Fibroblast of skin of left quadriceps (primary cell): ENCODE measurements at places on chromosomes 1 and 21.

GRCh38 chr1:45730780-45731319 lies 19.6 kb downstream of the IPP start:
- DNase-seq, result no peak

DNA sequence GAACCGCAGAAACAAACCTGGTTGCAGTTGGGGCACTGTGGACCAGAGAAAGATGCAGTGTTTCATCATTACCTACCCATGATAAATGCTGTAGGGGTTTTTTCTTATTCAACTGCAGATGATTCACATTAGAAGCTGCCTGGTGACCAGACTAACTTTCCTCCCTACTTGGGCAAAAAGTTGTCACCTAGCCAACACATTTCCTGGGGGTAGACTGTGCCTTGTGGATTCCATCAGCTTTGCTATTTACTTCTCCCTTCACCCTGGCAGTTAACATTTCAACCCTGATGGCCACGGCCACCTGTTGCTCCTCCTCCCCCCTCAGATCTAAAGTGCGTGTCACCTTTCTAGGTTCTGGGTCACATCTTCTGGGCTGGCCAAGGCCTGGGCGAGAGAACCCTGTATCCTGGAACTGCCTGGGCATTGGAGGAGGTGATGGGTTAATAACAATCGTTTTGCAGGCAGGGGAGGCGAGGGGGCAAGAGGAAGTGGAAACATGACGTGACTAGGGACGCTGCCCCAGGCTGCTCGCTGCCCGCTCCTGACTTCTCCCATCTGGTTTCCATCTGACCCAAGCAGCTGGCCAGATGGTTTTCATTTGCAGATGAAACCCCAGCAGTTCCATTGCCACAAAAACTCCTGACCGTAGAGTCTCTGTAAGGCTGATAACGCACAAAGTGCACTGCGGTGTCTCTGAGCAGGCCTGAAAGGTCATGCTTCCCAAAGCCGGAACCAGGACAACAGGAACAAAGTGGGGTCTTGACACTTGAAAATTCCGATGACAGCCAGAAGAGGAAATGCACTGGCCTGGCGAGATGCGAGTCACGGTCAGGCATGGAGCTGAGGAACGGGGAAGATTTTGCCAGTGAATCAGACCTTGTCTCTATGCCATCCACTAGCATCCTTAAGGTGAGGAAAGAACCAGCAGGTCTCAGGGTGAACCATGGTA lies 36.6 kb downstream of the CAPZB start:
- peak; percentile 73 for DNase-seq

- no peak for DNase-seq
Measured at GRCh38 chr1:155649676-155650075, 38.9 kb downstream of the YY1AP1 start.

GRCh38 chr1:91913018-91913417 lies 27.1 kb upstream of the TGFBR3 start:
- DNase-seq, result no peak

- DNase-seq, result no peak
Measured at GRCh38 chr1:195946500-195946899, 661.7 kb downstream of the KCNT2 start.

DNA sequence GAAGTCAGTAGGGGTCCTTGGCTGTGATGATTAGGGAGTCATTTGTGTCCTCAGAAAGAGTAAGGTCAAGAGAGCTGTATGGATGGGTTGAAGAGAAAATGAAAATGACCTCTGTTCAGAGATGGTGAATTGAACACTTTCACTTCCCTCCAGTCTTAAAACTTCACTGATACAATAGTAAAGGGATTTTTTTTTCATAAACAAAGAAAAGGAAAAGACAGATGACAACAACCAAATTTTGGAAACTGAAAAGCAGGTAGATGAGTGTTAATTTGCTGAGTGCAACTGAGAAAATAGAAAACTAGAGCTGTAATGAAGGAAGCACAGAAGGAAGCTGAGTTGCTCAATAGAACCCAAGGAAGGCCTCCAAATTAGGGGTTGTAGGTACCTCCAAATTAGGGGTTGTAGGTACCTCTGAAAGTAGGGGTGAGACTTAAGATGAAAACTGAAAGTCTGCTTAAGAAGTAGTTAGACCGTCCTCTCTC lies 14.8 kb upstream of the S1PR1 start:
- DNase-seq, result no peak

GRCh38 chr21:45001134-45002095 lies 61.6 kb downstream of the SLX9 start:
- DNase-seq, result no peak

- no peak for DNase-seq
Measured at GRCh38 chr1:93164816-93165215, 15.4 kb downstream of the TMED5 start.

DNA sequence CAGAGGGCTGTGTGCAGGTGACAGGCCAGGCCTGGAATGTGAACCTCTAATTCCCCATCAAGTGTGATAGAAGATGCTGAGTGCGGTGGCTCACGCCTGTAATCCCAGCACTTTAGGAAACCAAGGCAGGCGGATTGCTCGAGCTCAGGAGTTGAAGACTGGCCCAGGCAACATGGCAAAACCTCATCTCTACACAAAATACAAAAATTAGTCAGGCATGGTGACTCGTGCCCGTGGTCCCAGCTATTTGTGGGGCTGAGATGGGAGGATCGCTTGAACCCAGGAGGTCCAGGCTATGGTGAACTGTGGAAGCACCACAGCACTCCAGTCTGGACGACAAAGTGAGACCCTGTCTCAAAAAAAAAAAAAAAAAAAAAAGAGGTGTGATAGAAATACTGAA lies 40.1 kb upstream of the PUM1 start:
- no peak for DNase-seq

DNA sequence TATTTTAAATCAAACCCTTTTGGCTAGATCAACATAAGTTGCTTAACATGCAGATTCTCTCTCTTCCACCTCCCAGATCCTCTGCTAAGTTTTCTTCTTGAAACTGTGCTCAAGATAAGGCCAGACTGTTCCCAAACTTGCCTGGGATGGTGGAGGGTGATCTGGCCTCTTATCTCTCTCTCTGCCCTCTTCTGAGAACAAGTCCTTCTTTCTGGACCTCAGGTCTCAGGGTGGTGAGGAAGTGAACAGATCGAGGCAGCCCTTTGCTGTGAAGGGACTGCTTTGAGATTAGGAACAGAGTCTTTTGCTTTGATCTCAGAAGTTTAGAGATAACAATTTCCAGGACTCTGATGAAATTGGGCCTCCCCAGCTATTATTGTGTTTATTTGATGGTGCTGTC lies 70.7 kb downstream of the HUNK start:
- no peak for DNase-seq

DNA sequence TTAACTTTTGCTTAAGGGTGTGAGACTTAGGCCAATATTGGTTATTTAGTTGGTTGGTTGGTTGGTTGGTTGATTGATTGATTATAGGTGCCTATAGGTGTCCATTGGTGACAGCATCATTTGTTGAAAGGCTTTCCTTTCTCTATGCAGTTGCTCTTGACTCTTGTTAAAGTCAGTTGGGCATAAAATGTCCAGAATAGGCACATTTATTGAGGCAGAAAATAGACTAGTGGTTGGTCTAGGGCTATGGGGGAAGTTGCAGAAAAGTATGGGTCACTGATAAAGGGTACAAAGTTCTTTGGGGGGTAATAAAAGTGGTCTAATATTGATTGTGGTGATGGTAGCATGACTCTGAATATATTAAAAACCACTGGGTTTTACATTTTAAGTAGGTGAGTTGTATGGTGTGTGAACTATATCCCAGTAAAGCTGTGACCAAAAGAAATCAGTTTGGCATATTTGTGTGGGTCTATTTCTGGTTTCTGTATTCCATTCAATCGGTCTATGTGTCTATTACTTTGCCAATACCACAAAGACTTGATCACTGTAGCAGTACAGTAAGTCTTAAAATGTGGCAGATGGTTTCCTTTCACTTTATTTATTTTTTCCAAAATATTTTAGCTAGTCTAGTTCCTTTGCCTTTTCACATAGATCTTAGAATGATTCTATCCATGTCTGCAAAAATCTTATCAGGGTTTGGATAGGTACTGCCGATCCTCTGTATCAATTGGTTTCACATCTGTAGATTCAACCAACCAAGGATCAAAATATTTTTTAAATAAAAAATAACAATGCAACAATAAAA lies 63.0 kb downstream of the ATP1A1 start:
- no peak for DNase-seq

- DNase-seq, result peak; percentile 37
Measured at GRCh38 chr21:29237110-29238052, 61.3 kb upstream of the BACH1 start.

DNA sequence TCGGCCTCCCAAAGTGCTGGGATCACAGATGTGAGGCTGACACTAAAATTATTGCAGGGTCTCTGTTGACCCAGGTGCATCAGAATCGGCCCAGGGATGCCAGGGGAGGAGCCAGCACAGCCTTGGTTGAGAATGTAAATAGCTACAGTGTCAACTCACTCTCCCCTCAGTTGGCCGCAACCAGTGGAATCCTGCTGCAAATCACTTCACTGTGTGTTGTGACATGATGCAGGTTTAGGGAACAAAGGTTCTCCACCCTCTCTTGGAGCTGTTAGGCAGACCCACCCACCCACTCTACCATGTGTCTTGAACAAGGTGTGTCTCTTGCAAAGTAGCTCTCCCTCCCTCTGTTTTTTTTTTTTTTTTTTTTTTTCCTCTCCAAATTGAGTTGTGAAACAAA lies 60.5 kb upstream of the SOD1 start:
- DNase-seq, result no peak

DNA sequence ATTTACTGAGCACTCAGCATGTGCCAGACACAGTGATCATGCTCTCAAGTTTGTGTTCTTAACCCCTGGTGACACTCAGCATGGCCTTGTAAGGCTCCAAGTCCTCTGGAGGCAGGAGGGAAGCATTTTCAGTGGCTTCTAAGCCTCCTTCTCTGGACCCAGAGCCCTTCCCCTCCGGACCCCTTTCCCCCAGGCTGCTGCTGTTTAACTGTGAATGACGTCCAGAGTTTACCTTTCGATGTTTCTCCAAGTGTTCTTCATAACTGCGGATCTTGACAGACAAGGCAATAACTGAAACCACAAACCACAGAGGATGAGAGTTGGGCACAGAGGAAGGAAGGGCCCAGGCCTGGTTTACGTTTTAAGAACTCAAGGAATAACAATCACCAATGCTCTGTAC lies 6.5 kb downstream of the MRPS15 start:
- DNase-seq, result no peak

GRCh38 chr1:68675336-68675735 lies 178.5 kb upstream of the DEPDC1 start:
- no peak for DNase-seq

DNA sequence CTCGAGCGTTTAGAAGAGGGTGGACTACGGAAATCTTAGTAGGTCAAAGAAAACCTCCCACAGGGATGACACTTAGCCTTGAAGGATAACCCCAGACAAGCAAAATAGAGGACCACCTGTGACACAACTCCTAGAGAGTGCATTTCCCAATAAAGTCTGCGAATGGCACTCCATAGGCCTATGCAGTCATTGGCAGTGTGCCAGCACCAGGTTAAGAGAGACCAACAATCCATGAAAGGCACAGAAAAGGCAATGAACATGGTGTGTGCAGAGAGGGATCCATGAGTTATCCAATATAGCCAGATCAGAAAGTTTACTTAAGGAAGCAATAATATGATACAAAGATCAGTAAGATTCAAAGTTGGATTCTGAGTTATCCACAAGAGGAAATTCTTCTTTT lies 45.2 kb upstream of the FMO2 start:
- no peak for DNase-seq
